Camera-type eye (tissue), 1 donor: ENCODE measurements at places on chromosomes 2 and 18. TPM values are rescaled to one million over a fixed set of nuclear protein-coding genes. Genes with fewer than 3 reads are reported as not detected.

HMSD gene
- 2.8 TPM for total RNA-seq

CRYBA2 gene
- 1,526 TPM for total RNA-seq

GMCL1 gene
- total RNA-seq, result 24.7 TPM

EFHD1 gene
- 5.9 TPM for total RNA-seq

TYW5 gene
- total RNA-seq, result 19.2 TPM

ZC3H15 gene
- total RNA-seq, result 78.8 TPM

NIFK gene
- total RNA-seq, result 78.8 TPM

FOSL2 gene
- 35.8 TPM for total RNA-seq

PTPRN gene
- total RNA-seq, result 22.0 TPM

ERFE gene
- 1.4 TPM for total RNA-seq

MC2R gene
- not detected for total RNA-seq

FAM237A gene
- not detected for total RNA-seq

ESPNL gene
- total RNA-seq, result 1.2 TPM

MYL12A gene
- 204 TPM for total RNA-seq

DAW1 gene
- total RNA-seq, result 0.44 TPM

ZSWIM2 gene
- not detected for total RNA-seq

STK25 gene
- 242 TPM for total RNA-seq

PTPN18 gene
- total RNA-seq, result 30.5 TPM

CNGA3 gene
- 9.7 TPM for total RNA-seq

GALNT5 gene
- total RNA-seq, result 8.3 TPM

IL1RL1 gene
- total RNA-seq, result 4.3 TPM

CD226 gene
- total RNA-seq, result 5.2 TPM

KCNJ3 gene
- 9.5 TPM for total RNA-seq

AFTPH gene
- 76.0 TPM for total RNA-seq

POTEF gene
- total RNA-seq, result not detected

GPR45 gene
- total RNA-seq, result not detected

KCNK3 gene
- total RNA-seq, result 40.4 TPM

FBLN7 gene
- 17.3 TPM for total RNA-seq

AKAIN1 gene
- 1.3 TPM for total RNA-seq

CIB4 gene
- total RNA-seq, result not detected

ACSL3 gene
- 139 TPM for total RNA-seq

PAX3 gene
- total RNA-seq, result 5.7 TPM

RBM44 gene
- total RNA-seq, result 2.6 TPM

PSD4 gene
- total RNA-seq, result 20.5 TPM

SCTR gene
- not detected for total RNA-seq

ASTL gene
- 0.49 TPM for total RNA-seq

GPAT2 gene
- 1.3 TPM for total RNA-seq

C2orf66 gene
- total RNA-seq, result 0.55 TPM

RAPGEF4 gene
- 29.5 TPM for total RNA-seq

GRP gene
- total RNA-seq, result 2.4 TPM

TBR1 gene
- total RNA-seq, result 1.7 TPM

KANSL1L gene
- total RNA-seq, result 94.0 TPM

CXCR1 gene
- total RNA-seq, result 0.33 TPM

CXCR2 gene
- 0.99 TPM for total RNA-seq

OTOS gene
- not detected for total RNA-seq

BOLL gene
- total RNA-seq, result 0.27 TPM

LYPD6B gene
- total RNA-seq, result 6.8 TPM

NXPH2 gene
- total RNA-seq, result 9.1 TPM

SCN2A gene
- total RNA-seq, result 24.2 TPM

SULT1C2 gene
- 3.9 TPM for total RNA-seq
